ENCODE measurements at places on chromosomes 5 and 9.

DNA sequence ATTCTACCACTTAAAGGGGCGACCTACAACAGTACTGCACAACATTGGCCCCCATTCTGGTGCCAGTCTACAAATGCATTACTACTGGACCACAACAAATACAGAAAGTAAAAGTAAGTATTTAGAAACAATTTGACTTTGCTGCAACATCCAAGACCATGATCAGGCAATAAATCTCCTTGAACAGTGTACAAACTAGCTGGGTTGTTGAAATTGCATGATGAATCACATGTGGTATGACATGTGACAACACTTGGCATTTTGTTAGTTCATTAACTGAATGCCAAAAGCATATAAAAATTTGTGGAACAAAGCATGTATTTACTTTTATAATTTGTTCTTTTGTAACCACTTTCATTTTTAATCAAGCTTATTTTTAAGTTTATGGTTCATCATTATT is 270.5 kb downstream of the NFIB start:
- DNase-seq, result no peak

DNA sequence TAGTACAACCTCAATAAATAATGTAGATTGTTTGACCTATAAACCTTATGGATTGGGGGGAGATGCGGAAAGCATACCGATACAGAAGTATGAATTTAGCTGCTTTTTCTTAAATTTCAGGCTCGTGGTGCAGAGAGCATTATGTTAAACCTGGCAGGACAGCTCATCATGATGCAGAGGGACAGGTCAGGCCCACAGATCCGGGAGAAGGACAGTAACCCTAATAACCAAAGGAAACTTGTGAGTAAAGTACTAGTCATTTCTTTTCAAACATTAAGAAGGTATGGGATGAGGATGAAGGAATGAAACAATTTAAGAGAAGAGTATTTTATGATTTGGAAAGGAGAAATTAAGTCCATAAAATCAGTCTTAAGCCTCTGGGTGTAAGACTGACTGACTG is 70.5 kb downstream of the ERMP1 start:
- DNase-seq, result no peak

DNA sequence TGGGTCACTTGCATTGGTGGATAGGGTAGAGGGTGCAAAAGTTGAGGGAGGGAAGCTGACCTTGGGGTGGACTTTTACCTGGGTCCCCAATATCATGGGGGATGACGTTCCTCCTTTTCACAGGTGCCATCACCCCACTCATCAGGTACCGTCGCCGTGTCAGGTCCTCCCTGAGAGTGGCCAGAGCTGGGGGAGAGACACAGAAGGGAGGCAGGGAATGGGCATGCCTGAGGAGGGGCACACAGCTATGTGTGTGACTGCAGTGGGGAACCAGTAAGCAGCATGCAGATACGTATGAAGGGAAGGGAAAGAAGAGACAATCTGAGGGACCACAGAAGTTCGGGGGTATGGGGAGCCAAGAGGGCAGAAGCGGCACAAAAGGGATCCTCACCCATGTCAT is 6.5 kb downstream of the CREB3 start:
- DNase-seq, result no peak

- DNase-seq, result no peak
Observed at GRCh38 chr5:127351418-127351817, 60.8 kb downstream of the MEGF10 start.

DNA sequence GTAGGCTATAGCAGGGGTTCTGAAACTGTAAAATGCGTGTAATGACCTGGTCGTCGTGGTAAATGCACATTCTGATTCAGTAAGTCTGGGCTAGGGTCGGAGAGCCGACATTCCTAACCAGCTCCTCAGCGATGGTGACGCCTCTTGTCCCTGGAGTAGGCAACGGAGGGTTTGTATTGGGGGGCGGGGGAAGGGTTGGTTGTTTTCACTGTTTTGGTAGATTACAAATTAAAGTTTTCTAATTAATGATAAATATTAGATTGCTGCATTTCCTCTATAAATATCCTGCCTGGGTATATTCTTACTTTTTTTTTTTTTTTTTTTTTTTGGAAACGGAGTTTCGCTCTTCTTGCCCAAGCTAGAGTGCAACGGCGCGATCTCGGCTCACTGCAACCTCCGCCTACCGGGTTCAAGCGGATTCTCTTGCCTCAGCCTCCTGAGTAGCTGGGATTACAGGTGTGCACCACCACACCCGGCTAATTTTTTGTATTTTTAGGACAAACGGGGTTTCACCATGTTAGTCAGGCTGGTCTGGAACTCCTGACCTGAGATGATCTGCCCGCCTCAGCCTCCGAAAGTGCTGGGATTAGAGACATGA is 566 bp upstream of the ALDH7A1 start:
- no peak for DNase-seq

- no peak for DNase-seq
Observed at GRCh38 chr5:13910637-13911288, 33.7 kb downstream of the DNAH5 start.

GRCh38 chr5:39624890-39625289 is 200.1 kb upstream of the DAB2 start:
- no peak for DNase-seq

- DNase-seq, result peak; percentile 11
Observed at GRCh38 chr5:79236970-79237739, 1.2 kb downstream of the JMY start.

GRCh38 chr5:37926732-37927131 is 86.9 kb upstream of the GDNF start:
- no peak for DNase-seq

DNA sequence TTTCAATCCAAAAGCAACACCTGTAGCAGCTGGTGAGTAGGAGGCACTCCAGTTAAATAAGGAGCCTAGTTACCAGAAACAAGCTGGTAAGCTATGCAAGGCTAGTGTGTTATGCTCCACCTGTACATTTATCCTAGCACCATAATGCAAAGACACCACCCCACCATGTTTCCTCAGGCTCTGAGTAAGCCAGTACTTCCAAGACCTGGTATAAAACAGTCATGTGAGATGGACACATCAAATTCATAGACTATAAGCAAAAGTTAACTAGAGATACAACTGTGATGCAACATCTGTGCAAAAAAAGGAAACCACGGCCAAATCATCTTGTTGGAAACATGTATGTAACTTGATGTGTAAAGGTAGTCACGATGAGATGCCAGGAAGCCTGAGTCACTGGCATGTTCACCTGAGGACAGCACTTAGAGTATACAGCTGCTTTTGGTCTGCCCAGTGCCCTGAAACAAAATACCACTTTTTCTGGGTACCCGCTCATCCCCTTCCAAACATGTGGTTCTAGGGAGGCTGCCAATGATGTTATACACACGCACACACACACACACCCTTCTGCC is 66.1 kb downstream of the CDK5RAP2 start:
- no peak for DNase-seq

DNA sequence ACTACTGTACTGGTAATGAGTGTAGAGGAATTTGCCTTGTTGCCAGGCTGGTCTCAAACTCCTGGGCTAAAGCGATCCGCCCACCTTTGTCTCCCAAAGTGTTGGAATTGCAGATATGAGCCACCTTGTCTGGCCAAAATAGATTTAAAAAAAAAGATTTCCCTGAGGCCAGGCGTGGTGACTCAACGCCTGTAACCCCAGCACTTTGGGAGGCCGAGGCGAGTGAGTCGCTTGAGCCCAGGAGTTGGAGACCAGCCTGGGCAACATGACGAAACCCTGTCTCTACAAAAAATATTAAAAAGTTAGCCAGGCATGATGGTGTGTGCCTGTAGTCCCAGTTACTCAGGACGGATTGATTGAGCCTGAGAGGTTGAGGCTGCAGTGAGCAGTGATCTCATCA is 62.5 kb downstream of the IPO11 start:
- no peak for DNase-seq

DNA sequence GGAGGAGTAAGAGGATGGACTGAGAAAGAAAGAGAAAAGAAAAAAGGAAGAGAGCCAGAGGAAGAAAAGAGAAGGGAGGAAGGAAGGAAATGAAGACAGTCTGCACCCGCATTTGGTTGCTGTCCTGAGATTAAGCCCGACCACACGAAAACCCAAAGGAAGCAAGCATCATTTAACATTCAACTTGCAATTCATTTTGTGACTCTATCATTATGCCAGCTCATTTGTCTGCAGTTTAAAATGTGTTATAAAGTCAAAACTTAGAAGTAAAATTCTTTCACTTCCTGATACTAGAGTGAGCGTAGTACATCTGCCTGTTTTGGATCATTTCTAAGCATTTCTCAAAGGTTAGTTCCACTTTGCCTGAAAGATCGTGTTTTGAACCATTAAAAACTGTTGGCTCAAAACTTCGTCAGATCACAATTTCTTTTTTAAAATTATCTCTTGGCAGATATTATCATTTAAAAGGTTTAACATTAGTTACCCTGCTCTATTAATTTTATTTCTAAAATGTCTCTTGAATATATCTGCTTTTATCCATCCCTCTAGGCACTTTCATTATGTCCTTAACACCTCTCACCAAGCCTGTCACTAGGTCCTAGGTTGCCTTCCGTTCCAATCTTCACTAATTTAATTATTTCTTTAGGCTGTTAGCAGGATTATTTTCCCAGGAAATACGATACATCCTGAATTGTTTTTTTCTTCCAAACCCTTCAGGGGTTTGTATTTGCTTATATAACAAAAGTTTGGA is 240.9 kb downstream of the TLE4 start:
- no peak for DNase-seq

DNA sequence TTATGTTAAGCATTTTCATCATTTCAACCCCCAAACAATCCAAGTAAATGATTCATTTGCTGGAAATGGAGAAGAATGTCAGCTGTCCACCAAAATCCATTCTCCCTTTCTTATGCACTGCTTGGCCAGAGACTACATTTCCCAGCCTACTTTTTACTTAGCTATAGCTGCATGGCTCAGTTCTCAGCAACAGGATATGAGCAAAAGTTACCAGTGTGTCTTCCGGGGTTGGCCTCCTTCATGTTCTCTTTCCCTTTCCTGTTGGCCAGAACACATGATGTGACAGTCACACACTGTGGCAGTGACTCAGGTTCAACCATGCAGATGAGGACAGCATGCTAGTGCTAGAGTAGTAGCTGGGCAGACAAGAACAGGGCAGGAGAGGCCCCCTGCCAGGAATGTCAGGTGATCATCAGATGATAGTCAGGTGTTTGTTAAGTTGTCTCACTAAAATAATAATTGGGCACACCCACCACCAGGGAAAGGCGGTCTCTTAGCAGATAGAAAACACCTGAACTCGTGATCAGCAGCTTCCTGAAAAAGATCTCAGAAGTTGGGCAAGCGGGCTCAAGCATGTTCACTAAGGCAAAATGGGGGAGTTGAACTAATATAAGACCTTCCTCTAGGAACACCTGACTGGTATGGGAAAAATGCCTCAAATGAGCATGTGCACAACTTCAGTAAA is 12.2 kb downstream of the GPR150 start:
- DNase-seq, result no peak

DNA sequence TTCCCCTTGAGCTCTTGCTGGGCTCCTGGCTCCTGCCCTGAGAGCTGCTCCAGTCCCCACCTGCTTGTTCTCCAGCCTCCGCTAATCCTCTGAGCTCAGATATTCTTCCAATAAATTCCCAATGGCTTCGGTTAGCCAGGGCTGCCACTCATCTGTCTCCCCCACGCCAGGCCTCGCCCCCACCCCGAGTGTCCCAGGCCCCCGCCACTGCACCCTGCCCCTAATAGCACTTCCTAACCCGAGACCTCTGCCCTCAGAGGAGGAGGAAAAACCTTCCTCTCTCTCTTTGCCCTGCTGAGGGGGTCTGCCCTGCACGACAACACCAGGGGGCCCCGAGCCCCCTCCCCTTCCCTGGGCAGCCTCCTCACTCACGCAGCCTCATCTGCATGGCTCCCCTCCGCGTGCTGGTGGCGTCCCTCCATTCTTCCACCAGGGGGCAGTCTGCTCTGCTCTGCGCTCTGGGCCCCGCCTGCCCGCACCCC is 5.4 kb upstream of the LCN15 start:
- no peak for DNase-seq

- no peak for DNase-seq
Observed at GRCh38 chr5:2724831-2725230, 26.6 kb downstream of the IRX2 start.

- no peak for DNase-seq
Observed at GRCh38 chr5:111434800-111435199, 77.5 kb downstream of the STARD4 start.

- DNase-seq, result no peak
Observed at GRCh38 chr5:179313849-179314521, 31.3 kb downstream of the ADAMTS2 start.

GRCh38 chr5:104652271-104652861 is 1089.8 kb upstream of the NUDT12 start:
- no peak for DNase-seq

Measured in cortex of kidney (tissue), 1 donor.